Activated CD4-positive, alpha-beta memory T cell treated with anti-CD3 and anti-CD28 coated beads, Interleukin-2, amount 10 ng/mL, durations not matched to agents 7 days and 5 days (primary cell): ENCODE measurements at places on chromosomes 2 and 18.

GRCh38 chr2:234853729-234854128, 98.1 kb upstream of the SH3BP4 start:
- DNase-seq: no peak

DNA sequence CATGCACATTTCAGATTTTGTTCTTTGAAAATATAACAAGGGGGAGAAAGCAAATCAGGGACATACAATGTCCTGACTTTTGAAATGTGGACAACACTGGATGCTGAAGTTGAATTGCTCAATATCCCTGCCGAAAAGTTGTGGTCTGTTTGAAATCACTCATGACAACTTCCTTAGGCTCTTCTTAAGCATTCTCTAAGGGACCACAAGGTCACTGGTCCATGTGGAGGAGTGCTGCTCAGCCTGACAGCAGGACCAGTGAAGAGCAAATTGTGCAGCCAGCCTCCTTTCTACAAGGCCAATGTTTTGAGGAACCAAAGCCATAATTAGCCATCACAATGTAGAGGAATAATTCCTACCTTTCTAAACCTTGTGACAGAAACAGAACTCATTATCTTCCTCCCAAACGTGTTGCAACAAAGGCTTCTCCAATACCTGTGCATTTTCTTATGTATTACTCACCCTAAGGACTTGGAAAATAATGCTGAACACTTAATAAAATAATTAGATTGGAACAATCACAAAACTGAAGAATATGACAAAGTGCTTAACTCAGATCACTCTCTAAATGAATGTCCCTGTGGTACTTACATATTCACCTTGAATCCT, 1477.6 kb upstream of the NXPH2 start:
- DNase-seq: no peak

DNA sequence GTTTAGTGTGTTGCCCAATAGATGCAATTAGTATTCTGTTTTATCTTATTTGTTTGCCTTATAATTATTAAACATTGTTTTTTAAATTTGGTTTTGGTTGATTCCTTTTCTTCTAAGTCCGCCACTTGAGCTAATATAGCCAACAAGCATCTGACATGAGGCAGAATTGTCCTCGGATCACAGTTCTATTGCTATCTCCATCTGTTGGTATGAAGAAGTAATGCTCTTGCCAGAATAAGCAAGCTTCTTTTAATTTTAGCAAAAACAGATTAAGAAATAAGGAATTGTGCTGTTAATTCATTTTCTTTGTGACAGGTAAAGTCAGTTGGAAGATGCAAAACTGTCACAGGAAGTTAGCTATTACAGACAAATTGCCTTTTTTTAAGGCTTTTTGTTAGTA, 54.3 kb downstream of the R3HDM1 start:
- DNase-seq: no peak

GRCh38 chr2:37357069-37357468, 12.6 kb downstream of the QPCT start:
- no peak for DNase-seq

GRCh38 chr18:73577365-73577764, 570.3 kb downstream of the FBXO15 start:
- no peak for DNase-seq

- DNase-seq: no peak
These were observed 15.5 kb upstream of the OTX1 start for GRCh38 chr2:63035169-63035568.

GRCh38 chr2:209321076-209321475, 102.8 kb upstream of the MAP2 start:
- no peak for DNase-seq

- DNase-seq: no peak
These were observed 2126.9 kb upstream of the CELF4 start for GRCh38 chr18:39692367-39693015.

- no peak for DNase-seq
These were observed 6.4 kb upstream of the SH3BP4 start for GRCh38 chr2:234945339-234945873.
